ENCODE measurements at places on chromosomes 16 and 17. TPM values are rescaled to one million over a fixed set of nuclear protein-coding genes. Genes with fewer than 3 reads are reported as not detected.
A peak's percentile ranks its signal among the peaks of the same experiment; 100 is the strongest.

The SCNN1B gene
- total RNA-seq, result not detected

DNA sequence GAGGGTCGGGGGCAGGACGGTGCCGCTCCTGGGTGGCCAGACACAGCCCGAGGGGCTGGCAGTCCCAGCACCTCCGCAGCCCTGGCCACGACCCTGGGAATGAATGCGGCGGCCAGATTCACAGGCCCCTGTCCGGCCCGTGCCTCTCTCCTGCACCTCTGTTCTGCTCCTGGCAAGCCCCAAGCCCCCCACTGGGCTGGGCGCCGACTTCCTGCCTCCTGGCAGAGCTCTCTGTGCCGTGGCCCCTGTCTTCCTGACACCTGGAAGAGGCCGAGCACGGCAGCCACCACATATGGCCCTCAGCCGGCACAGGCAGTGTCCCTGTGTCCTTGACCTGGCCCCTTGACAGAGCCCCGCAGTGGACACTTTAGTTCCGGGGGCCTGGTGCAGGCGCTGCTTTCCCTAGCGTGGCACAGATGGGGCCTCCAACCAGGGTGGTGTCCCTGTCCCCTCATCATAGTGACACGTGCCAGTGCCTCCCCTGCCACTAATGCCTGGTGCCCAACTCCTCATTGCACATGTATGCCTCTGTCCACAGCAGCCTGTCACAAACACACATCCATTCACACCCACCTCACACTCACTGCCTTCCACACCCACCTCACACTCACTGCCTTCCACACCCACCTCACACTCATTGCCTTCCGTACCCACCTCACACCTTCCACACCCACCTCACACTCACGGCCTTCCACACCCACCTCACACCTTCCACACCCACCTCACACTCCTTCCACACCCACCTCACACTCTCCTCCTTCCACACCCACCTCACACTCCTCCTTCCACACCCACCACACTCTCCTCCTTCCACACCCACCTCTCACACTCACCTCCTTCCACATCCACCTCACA, 110.6 kb upstream of the PLCG2 start:
- DNase-seq, result no peak
- H3K27ac ChIP-seq, result peak overlapping the region; percentile 60
- no peaks in the 10 kb centered on the region for H3K27me3 ChIP-seq
- H3K4me1 ChIP-seq, result peaks cover 16% of the 10 kb centered on the region
- H3K4me3 ChIP-seq, result no peak overlapping the region

The TMEM114 gene
- total RNA-seq, result not detected

GRCh38 chr17:17985555-17985954, 12.9 kb downstream of the DRC3 start:
- no peaks in the 10 kb centered on the region for H3K27me3 ChIP-seq
- peak; percentile 27 for DNase-seq
- H3K36me3 ChIP-seq, result no peaks in the 10 kb centered on the region
- no peaks in the 10 kb centered on the region for H3K4me1 ChIP-seq

DNA sequence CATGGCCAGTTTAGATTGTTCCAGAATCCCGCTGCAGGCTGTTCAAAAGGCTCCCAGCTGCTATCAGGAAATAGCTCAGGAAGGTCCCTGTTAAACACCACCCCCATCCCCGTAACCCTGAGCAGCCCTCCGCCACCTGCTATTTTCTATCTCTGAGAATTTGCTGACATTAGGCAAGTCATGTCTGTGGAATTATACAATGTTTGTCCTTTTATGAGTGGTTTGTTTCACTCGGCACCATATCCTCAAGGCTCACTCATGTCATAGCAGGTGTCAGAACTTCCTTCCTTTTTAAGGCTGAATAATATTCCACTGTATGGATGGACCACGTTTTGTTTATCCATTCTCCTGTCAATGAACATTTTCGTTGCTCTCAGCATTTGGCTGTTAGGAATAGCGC, 164.3 kb upstream of the FOXF1 start:
- H3K27me3 ChIP-seq, result peaks cover 34% of the 10 kb centered on the region
- H3K27ac ChIP-seq, result no peak overlapping the region
- H3K4me3 ChIP-seq, result no peak overlapping the region

GRCh38 chr17:31907342-31907962, 5.9 kb upstream of the UTP6 start:
- H3K4me1 ChIP-seq, result peaks cover 13% of the 10 kb centered on the region
- DNase-seq, result no peak
- H3K27ac ChIP-seq, result no peak overlapping the region
- H3K27me3 ChIP-seq, result peaks cover 31% of the 10 kb centered on the region
- no peak overlapping the region for H3K4me3 ChIP-seq
- no peaks in the 10 kb centered on the region for H3K36me3 ChIP-seq

- no peaks in the 10 kb centered on the region for H3K36me3 ChIP-seq
- no peak overlapping the region for H3K4me3 ChIP-seq
- no peaks in the 10 kb centered on the region for H3K4me1 ChIP-seq
- DNase-seq, result no peak
- no peak overlapping the region for H3K27ac ChIP-seq
These were observed 40.6 kb upstream of the CACNG4 start for GRCh38 chr17:66923886-66924285.

The EXOC3L1 gene
- not detected for total RNA-seq

The PSKH1 gene
- total RNA-seq, result 20.0 TPM

The FN3K gene
- total RNA-seq, result 1.9 TPM

The IRX3 gene
- total RNA-seq, result not detected

The CCL23 gene
- total RNA-seq, result not detected

The SYCE1L gene
- 5.9 TPM for total RNA-seq

DNA sequence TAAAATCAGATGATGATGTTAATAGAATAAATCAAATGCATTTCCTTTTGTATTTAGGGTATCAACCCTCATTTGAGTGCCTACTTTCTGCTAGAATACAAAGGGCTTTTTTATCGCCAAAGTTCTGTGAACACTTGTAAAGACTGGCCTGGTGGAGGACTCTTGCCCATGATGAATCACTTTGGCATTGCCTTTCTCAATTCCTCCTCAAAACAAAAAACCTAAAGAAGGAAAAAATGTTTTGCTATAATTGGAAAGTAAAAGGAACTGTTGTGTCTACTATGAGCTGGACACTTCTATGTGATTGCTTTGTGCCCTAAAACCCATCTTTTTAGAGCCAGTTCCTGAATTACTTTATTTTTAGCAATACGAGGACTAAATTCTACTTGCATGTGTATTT, 13.0 kb upstream of the DHRS11 start:
- no peak overlapping the region for H3K4me3 ChIP-seq
- DNase-seq, result no peak
- H3K36me3 ChIP-seq, result peaks cover 55% of the 10 kb centered on the region
- peaks cover 2% of the 10 kb centered on the region for H3K4me1 ChIP-seq
- H3K27me3 ChIP-seq, result no peaks in the 10 kb centered on the region

DNA sequence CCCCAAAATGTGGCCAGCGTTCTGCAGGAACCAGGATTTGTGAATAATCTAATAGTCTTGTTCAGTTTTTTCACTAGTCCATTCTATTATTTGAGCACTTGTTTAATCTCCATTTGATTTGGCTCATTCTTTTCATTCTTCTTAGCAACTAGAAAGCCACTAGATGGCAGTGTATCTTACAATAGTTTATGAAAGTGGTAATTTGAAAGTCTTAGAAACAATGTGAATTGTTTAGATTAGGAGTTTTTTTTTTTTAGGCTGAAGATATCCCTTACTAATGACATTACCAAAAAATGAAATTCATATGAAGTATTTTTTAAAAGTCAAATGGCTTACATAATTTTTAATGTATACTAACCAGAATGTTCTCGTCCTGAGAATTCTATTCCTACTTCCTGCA, 6.7 kb downstream of the ERI2 start:
- peaks cover 33% of the 10 kb centered on the region for H3K36me3 ChIP-seq
- H3K4me3 ChIP-seq, result no peak overlapping the region
- no peak overlapping the region for H3K27ac ChIP-seq
- H3K4me1 ChIP-seq, result peaks cover 23% of the 10 kb centered on the region
- DNase-seq, result no peak

- H3K4me1 ChIP-seq, result peaks cover 22% of the 10 kb centered on the region
- H3K27ac ChIP-seq, result peak overlapping the region; percentile 56
- DNase-seq, result no peak
- H3K36me3 ChIP-seq, result no peaks in the 10 kb centered on the region
These were observed 14.0 kb downstream of the ADGRG1 start for GRCh38 chr16:57642160-57643135.

DNA sequence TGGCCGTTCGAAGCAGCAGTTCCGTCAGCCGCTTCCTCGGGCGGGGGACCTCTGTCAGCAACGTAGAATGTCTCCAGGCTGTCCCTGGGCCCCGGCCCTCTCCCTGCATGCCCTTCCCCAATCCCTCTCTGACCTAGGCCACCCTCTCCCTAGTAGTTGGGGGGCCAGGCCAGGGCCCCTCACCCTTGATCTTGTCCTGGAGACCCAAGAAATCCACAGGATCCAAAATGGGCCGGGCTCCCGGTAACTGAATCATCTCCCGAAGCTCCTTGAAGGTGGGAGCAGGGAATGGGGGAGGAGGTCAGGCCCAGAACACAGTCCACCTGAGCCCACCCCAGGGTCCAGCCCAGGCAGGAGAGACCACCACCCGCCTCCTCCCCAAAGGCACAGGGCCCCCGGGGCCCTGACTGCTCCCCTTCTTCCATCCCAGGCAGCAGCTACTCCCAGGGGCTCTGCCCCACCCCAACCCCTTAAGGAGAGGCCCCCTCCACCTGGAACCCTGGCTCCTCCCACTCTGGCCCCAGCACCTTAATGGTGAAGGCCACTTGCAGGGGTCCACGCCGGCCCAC, 4.7 kb upstream of the GRIN2C start:
- no peak for DNase-seq
- no peak overlapping the region for H3K27ac ChIP-seq
- peaks cover 18% of the 10 kb centered on the region for H3K36me3 ChIP-seq
- no peak overlapping the region for H3K4me3 ChIP-seq
- H3K4me1 ChIP-seq, result peaks cover 23% of the 10 kb centered on the region

DNA sequence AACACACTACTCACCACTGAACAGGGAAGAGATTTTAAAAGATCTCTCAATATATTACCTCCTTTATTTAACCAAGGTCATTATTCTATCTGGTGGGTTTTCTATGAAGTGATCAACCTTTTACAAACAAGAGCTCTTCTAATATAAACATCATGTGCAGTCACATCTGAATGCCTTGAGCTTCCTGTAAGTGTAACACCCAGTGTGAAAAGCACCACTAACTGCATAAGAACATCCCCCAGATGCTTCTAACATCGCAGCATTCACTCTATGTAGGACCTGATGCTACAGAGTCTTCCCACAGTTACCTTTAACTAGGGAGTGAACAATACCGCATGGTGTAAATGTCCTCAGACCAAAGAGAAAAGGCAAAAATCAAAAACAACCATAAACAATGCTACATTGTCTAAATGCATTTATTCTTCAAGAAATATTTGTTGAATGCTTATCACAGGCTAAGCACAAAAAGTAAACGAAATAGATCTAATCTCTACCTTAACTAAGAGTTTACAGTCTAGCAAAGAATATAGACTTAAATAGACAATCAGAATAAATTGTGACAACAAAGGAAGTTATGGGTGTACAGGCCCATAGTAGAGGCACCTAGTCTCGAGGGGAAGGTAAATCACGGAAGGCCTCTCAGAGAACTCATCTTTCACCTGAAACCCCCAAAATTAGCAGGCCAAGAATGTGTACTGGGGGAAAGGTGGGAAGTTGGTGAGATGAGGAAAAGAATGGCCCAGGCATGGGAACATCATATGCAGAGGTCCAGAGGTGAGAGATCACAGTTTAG, 16.2 kb downstream of the SKAP1 start:
- peak overlapping the region; percentile 75 for H3K27ac ChIP-seq
- H3K4me3 ChIP-seq, result no peak overlapping the region
- no peak for DNase-seq
- peaks cover 71% of the 10 kb centered on the region for H3K4me1 ChIP-seq

The PLD6 gene
- total RNA-seq, result 4.2 TPM

- no peak overlapping the region for H3K4me3 ChIP-seq
- no peak overlapping the region for H3K27ac ChIP-seq
- peaks cover 10% of the 10 kb centered on the region for H3K27me3 ChIP-seq
- no peak for DNase-seq
These were observed 31.8 kb downstream of the CCL4 start for GRCh38 chr17:36135465-36135864.

GRCh38 chr16:76059701-76060100, 217.5 kb upstream of the CNTNAP4 start:
- H3K4me1 ChIP-seq, result no peaks in the 10 kb centered on the region
- DNase-seq, result no peak
- H3K4me3 ChIP-seq, result no peak overlapping the region
- H3K27ac ChIP-seq, result no peak overlapping the region

The KIF19 gene
- total RNA-seq, result 0.37 TPM

GRCh38 chr17:2385240-2386210, 15.3 kb downstream of the MNT start:
- DNase-seq, result no peak
- no peak overlapping the region for H3K27ac ChIP-seq
- peaks cover 4% of the 10 kb centered on the region for H3K36me3 ChIP-seq
- no peak overlapping the region for H3K4me3 ChIP-seq

DNA sequence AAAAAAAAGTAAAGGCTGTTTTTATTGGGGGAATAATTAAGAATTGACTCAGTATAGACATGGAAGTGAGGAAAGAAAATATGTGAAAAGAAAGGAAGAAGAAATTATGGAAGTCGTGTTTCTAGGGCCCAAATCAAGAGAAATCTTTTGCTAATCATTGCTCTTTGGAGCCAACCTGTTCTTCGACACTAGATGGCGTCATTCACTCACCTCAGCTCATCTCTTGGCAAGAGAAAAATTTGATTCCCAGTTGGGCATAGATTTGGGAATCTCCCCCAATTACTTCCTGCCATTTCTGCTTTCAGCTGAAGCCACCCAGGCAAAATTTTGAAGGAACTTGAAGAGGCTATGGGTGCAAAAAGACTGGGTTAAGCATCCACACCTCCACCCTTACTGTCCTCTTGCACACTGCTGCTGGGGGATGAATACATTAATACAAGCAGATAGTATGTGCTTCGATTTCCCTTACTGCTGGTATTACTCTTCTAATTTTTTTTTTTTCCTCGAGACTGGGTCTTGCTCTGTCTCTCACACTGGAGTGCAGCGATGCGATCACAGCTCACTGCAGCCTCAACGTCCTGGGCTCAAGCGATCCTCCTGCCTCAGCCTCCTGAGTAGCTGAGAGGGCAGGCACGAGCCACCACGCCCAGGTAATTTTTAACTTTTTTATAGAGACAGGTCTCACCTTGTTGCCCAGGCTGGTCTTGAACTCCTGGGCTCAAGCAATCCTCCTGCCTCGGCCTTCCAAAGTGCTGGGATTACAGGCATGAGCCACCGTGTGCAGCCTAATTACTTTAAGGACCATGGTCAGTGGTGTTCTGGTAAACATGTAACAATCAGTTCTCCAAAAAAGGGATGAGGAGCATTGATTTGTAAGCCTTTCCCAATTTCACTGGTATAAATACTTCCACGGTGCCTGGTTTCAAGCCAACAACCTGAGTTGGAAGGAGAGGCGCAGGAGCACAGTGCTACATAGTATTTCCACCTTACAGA, 13.5 kb downstream of the PSMD7 start:
- H3K27me3 ChIP-seq, result no peaks in the 10 kb centered on the region
- H3K27ac ChIP-seq, result no peak overlapping the region
- peaks cover 34% of the 10 kb centered on the region for H3K36me3 ChIP-seq
- DNase-seq, result peak; percentile 44
- no peaks in the 10 kb centered on the region for H3K4me1 ChIP-seq

The HID1 gene
- 0.55 TPM for total RNA-seq

GRCh38 chr16:16052916-16053315, 103.5 kb downstream of the ABCC1 start:
- no peaks in the 10 kb centered on the region for H3K27me3 ChIP-seq
- H3K4me3 ChIP-seq, result no peak overlapping the region
- peaks cover 64% of the 10 kb centered on the region for H3K36me3 ChIP-seq

GRCh38 chr16:79295746-79296145, 304.8 kb downstream of the MAF start:
- peaks cover 13% of the 10 kb centered on the region for H3K4me1 ChIP-seq
- peaks cover 21% of the 10 kb centered on the region for H3K27me3 ChIP-seq
- H3K36me3 ChIP-seq, result no peaks in the 10 kb centered on the region
- H3K4me3 ChIP-seq, result no peak overlapping the region
- H3K27ac ChIP-seq, result no peak overlapping the region
